ENCODE measurements at places on chromosomes 5 and 9.

- DNase-seq: no peak
Observed at GRCh38 chr9:136136127-136136925, 17.7 kb upstream of the TMEM250 start.

GRCh38 chr5:141476132-141476911 is 556 bp downstream of the PCDHGC3 start:
- DNase-seq: no peak

DNA sequence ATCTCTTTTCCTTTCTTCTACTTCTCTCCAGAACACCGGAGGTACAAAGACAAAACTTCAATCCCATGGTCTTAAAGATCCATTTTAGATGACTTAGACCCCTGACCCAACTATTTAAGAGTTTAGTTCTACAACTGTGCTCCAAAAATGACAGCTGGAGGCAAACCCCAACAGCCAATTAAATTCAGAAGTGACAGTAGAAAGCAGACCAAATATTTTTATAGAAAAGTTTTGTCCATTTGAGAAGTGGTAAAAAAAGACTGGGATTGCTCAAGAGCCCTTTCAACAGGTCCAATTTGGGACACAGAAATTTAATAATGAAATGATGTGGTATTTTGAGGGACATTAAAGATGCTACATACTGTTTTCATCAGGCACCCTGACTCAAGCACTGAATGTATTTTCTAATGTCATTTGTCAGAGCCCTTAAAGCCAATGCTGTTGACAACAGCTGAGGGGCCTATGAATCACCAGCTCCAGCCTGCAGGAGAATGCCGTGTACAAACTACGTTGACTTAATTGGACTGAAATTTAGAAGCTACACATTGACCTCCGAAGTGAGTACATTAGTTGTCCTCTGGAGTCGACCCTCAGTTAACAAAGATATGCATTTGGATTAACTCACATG is 147.5 kb upstream of the PIK3R1 start:
- no peak for DNase-seq

GRCh38 chr9:133989625-133990365 is 2.3 kb downstream of the VAV2 start:
- DNase-seq: no peak

DNA sequence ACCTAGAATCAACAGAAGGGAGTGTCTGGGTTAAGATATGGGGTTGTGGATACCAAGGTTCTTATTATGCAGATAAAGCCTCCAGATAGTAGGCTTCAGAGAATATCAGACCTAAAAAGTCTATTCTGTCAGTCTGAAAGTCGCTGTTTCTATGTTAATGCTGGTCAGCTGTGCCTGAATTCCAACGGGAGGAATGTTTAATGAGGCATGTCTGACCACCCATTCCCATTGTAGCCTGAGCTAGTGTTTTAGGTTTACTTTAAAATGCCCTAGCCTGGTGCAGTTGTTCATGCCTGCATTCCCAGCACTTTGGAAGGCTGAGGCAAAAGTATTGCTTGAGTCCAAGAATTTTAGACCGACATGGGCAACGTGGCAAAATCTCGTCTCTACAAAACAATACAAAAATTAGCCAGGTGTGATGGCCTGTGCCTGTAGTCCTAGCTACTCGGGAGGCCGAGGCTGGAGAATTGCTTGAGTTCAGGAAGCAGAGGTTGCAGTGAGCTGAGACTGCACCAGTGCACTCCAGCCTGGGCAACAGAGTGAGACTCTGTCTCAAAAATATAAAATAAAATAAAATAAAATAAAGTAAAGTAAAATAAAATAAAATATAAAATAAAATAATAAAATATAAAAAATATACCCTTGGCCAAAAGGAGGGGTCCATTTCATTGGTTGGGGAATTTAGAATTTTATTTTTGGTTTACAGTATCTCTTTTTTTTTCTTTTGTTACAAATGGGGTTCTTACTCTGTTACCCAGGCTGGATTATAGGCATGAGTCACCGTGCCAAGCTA is 7.8 kb upstream of the SOX30 start:
- no peak for DNase-seq

DNA sequence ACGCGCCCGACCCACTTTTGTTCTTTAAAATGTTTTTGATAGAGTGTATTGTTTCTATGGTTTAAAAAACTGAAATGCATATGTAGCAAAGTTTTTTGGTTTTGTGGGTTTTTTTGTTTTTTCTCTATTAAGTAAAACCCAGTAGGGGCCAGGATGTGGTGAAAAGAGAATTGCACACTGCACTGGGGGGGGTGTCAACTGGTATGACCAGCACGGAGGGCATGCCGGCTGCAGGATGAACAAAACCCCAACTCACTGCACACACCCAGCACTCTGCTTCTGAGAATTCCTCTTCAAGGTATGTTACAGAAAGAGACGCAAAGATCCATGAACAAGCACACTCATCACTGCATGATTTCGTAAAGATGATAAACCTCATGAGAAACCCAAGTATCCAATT is 75.0 kb downstream of the STK10 start:
- peak; percentile 63 for DNase-seq

DNA sequence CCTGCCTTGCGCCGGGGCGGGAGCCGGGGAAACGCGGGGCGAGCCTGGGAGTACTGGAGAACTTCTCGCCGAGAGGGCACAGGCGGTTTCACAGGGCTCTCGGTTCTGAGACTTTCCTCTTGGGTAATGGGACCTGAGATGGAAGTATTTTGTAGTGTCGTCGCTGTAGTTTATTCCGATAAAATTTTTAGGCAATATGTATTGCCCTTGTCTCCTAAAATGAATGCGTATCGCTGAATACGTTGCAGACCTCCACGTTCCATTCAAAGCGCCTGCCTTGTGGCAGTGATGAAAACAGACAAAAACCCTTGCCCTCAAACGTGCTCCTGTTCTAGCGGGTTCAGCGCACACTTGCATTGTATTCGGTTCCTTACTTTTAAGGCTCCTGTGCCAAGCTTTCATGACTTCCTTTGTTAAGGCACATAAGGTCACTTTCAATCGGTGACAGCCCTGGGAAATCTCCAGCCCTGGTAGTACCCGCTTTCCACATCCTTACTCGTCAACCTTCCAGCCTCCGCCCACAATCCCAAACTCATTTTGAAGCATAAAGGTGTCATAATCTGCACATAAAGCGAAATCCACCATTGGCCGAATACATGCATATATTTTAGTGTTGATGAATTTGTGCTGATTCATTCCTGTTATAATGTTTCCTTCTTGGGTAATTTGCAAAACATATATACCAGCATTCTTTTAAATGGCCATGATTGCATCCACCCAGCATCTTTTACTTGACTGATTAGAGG is 694 bp downstream of the RMI1 start:
- no peak for DNase-seq

- DNase-seq: no peak
Observed at GRCh38 chr5:111228520-111229220, 4.5 kb downstream of the CAMK4 start.

- no peak for DNase-seq
Observed at GRCh38 chr9:113954591-113954990, 78.5 kb downstream of the ZNF618 start.

GRCh38 chr5:141941779-141942178 is 16.2 kb downstream of the PCDH12 start:
- no peak for DNase-seq

DNA sequence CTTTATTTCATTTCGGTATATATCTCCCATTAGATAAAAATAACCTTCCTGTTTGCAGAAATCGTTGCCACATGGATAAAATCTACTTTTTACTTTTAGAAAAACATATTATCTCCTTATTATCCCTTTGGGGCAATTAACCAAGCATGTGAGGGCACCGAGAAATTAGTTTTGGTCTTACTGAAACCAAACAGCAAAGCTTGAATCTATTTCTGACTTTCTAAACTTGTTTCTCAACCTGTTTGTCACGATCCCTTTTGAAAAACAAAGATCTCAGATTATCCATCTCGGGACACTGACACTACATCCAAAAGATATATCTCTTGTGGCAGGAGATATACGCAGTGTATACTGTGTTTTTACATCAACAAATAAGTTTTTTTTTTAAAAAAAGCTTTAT is 2.3 kb downstream of the TUT7 start:
- no peak for DNase-seq

DNA sequence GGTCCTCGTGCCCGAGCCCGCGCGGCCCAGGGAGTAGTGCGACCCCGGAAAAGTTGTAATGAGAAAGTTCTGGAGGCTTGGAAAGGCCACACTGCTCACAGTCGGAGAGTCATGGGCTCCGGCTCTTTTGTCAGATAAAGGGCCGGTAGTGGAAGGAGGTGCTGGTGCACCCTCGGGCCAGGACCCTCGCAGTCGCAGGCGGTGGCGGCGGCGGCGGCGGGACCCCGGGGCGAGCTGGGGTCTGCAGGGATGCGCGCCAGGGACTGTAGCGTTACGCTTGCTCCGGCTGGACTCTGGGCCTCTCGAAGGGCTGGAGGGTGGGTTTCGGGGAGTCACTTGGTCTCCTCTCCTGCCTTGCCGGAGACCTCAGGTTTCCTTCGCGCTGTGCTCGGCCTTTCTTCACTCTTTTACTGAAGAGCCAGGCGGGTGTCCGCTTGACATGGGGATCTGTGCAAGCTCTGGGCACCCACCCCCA is 1.5 kb downstream of the RORB start:
- DNase-seq: no peak

GRCh38 chr5:176816043-176816745 is 5.8 kb downstream of the UNC5A start:
- DNase-seq: no peak

- no peak for DNase-seq
Observed at GRCh38 chr5:176844281-176844680, 33.9 kb downstream of the UNC5A start.

- DNase-seq: no peak
Observed at GRCh38 chr9:100591639-100592412, 13.9 kb downstream of the CAVIN4 start.

GRCh38 chr9:72363236-72363635 is 1.8 kb downstream of the ZFAND5 start:
- DNase-seq: no peak

DNA sequence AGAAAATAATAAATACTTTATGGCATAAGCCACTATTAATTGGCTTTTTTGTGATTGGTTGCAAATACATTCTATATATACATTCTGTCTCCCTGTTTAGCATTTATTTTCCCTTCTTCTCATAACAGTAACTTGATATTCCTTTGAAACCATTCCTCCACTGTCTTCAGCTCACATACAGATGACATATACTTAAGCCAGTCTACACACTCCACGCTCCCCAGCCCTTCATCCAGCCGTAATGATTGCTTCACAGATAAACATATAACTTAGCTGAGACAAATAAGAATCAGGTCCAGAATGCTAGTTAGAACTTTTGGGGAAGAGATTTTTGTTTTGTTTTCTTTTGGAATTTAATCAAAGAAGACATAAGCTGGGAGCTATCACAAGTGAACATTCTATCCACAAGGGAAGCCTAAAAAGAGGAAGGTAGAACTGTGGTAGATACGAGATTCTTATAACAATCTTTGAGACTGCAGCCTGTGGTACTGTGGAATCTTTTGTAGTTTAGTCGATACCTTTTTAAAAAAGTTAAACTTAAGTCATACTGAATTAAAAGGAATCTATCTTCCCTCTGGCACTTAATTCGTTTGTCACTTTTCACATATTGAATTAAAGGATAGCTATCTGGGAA is 365.1 kb upstream of the PRR16 start:
- DNase-seq: no peak

GRCh38 chr5:112084149-112084548 is 327.2 kb upstream of the NREP start:
- no peak for DNase-seq

GRCh38 chr9:97459326-97459725 is 42.1 kb upstream of the TMOD1 start:
- DNase-seq: no peak

DNA sequence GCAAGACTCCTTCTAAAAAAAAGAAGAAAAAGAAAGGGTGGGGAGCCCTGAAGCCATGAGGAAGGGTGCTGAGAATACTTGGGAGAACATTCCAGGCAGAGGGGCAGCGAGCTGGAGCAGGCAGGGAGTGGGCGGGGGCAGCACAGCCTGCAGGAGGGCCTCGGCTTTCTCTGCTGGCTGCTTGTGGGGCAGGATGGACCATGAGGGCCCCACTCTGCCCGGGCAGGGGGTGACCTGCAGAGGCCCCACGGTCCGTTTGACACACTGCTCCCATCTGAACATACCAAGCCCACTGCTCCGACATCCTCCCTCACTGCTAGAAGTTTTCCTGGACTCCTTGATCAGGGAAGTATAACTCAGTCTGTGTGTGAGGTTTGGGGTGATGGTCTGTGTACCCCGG is 11.7 kb upstream of the NUP214 start:
- DNase-seq: no peak

GRCh38 chr5:101811466-101811865 is 484.6 kb downstream of the SLCO4C1 start:
- DNase-seq: no peak

DNA sequence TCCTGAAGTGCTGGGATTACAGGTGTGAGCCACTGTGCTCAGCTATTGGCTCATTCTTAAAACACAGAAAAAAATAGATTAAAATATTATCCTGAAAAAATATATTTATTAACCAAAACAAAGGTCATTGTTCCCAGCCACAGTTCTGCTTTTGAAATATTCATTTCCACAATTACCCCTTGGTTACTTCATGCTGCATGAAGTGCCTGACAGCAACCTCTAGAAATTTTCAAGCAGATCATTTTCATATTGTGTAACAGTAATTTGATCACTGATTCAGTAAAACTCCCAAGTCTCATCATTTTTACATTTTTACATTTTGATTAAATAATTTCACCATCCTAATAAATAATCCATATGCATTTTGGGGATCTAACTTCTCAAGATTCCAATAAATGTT is 18.8 kb upstream of the GNAQ start:
- DNase-seq: no peak

DNA sequence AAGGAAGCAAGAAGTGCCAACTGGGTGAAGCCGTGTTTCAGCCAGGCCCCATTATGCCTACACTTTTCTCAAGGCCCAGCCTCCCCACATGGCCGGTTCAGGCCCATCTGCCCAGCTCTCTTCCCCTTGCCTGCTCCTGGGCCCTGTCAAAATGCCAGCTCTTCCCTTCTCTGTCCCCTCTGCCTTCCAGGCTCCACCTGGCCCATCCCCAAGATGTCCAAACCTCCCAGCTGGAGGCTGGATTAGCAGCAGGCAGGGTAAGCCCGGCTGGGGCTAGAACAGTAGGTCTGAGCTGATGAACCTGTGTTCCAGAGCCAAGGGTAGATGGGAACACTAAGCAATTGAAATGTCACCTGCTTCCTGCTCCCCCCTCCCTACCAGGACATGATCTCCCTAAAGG is 64.1 kb upstream of the HSPA9 start:
- DNase-seq: no peak

DNA sequence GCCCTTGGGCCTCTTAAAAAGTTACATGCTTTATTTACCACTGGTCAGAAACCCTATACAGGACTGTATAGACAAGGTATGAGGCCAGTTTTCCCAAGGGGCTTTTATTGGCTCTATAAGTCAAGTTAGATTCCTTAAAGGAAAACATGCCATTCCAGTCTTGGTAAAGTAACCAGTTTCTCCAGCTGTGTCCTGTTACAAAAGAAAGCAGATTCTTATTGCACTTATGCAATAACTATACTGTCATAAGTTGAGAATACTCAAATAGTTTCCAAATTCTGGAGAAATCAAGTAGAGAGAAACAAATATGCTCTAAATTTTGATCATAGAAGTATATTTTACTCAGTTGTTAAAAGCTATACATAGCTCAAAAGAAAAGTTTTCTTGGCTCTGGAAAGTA is 47.2 kb downstream of the PTGS1 start:
- no peak for DNase-seq

Measured in stimulated activated CD8-positive, alpha-beta memory T cell treated with anti-CD3 and anti-CD28 coated beads, Interleukin-7, amount 100 ng/mL, for 1 hour (primary cell).